ENCODE measurements at places on chromosomes 12 and 14.

- DNase-seq, result no peak
Measured at GRCh38 chr12:103572312-103573045, 14.6 kb upstream of the STAB2 start.

GRCh38 chr12:69330475-69331473, 17.4 kb upstream of the LYZ start:
- DNase-seq, result no peak

GRCh38 chr12:25126101-25126500, 68.9 kb downstream of the DNAI7 start:
- DNase-seq, result no peak

DNA sequence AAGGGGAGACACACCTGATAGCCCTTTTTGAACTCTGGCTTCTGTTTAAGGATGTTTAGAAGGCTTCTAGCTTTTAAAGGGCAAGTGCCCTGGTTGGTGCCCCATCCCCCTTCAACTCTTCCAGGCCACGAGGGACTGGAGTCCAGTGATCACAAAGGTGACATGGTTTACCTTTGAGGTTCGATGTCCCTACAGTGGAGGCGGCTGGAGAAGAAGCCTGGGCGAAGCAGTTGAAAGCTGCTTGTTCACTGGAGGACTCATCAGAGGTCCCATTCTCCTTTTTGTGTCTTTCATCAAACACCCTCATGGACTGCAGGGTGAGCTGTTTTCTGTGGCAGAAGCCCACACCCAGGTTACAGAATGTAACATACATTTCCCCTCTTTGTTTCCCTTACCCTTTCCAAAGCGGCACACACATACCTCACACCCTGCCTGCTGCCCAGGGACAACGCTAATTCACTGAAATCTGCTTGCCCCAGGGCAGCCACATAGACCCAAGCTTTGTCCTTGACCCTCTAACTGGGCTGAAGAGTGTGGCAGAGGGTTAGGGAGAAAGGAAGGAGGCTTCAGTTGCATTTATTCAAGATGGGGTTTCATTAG, 7.7 kb downstream of the TBX3 start:
- DNase-seq, result no peak

- no peak for DNase-seq
Measured at GRCh38 chr12:25458047-25458552, 95.0 kb downstream of the LMNTD1 start.

- no peak for DNase-seq
Measured at GRCh38 chr14:50619569-50620141, 48.5 kb downstream of the SAV1 start.

- DNase-seq, result no peak
Measured at GRCh38 chr12:3565985-3566384, 75.0 kb downstream of the PRMT8 start.

DNA sequence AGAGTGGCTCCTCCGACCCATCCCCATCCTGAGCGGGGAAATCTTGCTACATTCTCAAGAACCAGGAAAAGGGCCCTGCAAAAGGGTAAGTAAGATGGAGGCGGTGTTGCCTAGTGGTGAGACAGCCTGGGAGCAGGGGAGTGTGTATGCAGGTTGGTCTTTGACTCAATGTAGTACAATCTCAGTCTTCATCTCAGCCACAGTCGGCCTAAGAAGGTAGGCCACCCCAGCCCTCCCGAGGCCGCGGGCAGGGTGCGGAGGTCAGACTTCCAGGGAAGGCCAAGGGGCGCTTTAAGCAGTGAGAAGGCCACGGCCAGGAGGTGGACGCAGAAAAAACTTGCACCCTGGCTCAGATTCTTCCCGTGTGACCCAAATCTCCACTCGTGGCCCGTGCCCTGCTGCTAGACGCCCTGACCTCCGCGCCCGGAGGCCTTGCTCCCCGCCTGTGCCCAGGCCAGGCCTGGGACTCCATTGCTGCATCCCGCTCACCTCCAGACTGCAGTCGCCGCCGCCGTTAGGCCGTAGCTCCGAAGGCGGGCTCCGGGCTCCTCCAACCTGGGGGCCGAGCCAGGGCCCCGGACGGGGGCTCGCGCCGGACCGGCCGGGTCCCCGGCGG, 435 bp downstream of the FOXM1 start:
- DNase-seq, result no peak

GRCh38 chr14:43031598-43031997, 1424.9 kb downstream of the LRFN5 start:
- DNase-seq, result no peak

- DNase-seq, result no peak
Measured at GRCh38 chr12:130441771-130442760, 104.4 kb downstream of the PIWIL1 start.

DNA sequence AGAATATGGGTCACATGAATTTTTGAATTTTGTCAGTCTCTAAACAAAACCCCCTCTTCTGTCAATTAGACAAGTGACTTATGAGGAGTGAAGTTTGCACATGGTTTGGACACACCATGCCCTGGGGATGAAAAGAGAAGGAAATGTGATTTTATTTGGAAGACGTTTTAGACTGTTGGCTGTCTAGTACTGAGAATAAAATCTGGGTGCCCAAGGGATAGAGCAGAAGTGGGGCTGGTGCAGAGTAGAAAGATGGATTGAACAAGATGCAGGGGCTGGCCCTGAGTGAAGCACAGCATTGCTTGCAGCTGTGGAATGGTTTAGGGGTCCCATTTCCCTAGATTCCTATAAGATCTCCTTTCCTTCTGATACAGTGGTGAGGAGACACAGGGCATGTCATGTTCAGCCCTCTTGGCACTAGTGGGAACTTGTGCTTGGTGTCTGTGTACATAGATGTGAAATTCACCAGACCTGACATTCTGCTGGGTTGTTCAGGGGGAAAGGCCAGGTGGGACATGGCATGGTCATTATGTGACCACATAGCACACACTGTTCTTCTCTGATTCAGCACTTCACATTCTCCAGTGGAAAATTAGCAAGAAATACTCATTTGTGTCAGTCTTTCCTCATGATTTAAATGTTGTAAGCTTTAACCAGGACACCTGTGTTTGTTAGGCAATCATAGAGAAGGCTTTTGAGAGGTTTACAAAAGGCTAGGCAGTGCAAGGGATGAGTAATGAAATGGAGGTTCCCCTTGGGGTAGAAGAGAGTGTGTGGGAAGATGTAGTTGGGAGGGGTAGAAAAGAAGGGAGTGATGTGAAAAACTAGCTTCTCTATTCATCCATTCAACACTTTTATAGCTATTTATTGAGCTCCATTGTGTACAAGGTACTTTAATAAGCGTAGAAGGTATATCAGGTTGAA, 202.3 kb upstream of the IGF1 start:
- no peak for DNase-seq

GRCh38 chr12:25950329-25951115, 8.0 kb upstream of the RASSF8 start:
- DNase-seq, result no peak

DNA sequence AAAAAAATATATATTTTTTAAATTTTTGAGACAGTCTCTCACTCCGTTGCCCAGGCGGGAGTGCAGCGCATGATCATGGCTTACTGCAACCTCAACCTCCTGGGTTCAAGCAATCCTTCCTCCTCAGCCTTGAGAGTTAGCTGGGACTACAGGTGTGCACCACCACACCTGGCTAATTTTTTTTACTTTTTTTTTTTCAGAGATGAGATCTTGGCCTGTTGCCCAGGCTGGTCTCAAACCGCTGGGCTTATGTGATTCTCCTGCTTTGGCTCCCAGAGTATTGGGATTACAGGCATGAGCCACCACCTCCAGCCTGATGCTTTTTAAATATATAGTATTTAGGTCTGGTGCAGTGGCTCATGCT, 24.5 kb downstream of the MDM2 start:
- DNase-seq, result no peak

GRCh38 chr14:50944647-50945413, 547 bp upstream of the PYGL start:
- DNase-seq, result no peak
